Activated CD8-positive, alpha-beta memory T cell treated with anti-CD3 and anti-CD28 coated beads for 36 hours (primary cell): ENCODE measurements at places on chromosomes 3 and 15. TPM values are rescaled to one million over a fixed set of nuclear protein-coding genes. Genes with fewer than 3 reads are reported as not detected.

NUP210 gene
- 159 TPM for total RNA-seq

ITIH4 gene
- total RNA-seq, result 10.1 TPM

LIPH gene
- not detected for total RNA-seq

CYP1A1 gene
- total RNA-seq, result 1.0 TPM

CD80 gene
- total RNA-seq, result 13.8 TPM

GOLGA6B gene
- total RNA-seq, result not detected

ZNF660 gene
- total RNA-seq, result 0.32 TPM

CELSR3 gene
- 23.6 TPM for total RNA-seq

TARS3 gene
- 10.1 TPM for total RNA-seq

MIX23 gene
- 197 TPM for total RNA-seq

EPHB1 gene
- total RNA-seq, result not detected

HTR3E gene
- total RNA-seq, result not detected

NRROS gene
- 21.9 TPM for total RNA-seq

RHCG gene
- total RNA-seq, result not detected

MESP2 gene
- total RNA-seq, result not detected
